ENCODE measurements at places on chromosomes 13 and 19.

DNA sequence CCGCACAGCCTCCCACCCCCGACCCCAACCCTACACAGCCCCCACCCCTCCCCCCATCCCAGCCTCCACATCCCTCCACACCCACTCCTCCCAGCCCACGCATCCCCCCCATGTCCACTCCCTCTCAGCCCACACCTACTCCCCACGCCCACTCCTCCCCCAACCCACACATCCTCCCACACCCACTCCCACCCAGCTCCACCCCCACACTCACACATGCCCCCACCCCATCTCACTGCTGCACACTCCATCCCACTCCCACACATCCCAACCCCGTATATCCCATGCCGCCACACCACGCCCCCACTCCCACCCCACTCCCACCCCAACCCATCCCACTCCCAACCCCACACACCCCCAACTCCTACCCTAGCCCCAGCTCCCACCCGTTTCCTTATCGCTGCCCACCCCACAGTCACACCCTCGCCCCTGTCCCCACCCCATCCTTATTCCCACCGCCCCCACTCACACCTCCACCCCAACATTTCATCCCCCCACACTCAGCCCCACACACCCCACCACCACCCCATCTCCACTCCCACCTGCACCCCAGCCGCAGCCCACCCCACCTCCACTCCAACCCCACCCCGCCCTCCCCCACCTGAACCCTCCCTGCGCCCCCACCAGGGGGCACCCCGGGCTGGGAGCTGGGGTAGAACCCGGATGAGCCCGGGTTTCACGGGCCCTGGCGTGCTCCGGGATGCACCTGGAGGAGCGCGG lies 809 bp downstream of the TDRD12 start:
- no peak for DNase-seq

DNA sequence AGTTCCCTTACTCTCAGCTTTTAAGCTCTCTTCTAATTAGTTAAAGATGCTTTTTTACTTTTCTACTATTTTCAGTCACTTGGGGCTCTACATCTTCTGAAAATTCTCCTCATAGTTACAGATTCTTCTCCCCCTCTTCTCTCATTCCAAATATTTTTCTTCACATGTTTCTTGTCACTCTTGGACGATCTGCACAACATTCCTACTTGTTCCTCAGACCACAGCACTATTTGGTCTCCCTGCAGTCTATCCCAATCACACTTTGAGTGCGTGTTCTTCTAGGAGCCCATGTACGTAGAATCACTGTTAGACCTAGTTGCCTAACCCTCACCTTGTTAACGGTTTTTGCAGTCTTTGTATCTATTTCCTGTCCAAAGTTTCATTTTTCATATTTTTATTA lies 222.5 kb upstream of the SPRY2 start:
- DNase-seq = no peak

DNA sequence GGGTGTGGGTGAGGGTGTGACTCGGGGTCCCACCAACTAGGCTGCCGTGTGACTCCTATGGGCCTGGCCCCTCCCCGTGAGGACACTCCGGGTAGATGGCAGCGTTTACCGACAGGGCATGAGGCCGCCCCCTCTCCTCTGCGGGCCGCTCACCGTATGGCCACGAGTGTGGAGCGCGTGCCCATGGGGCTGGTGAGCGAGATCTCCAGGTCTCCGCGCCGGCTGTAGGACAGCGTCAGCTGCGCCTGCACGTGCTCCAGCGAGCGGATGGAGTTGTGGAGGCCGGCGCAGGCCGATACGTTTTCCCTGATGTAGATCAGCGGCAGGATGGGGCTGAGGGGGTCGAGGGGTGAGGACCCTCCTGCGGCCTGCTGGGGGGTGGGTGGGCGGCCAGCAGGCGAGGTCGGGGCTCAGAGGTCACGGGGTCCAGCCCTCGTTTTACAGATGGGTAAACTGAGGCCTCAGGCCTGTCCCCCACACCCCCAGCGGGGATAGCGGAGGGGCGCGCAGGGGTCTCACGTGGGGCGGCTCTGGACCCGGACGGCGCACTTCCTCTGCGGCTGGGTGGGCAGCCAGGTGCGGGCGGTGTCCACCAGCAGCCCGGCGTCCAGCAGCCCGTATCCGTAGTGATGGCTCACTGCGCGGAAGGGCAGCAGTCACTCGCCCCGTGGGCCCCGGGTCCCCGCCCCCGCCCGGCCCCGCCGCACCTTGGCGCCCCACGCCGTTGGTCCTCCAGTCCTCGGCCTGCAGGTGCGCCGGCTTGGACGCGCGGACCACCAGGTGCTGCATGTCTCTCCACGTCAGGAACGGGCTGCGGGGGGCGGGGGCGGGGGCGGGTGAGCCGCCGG lies 4.3 kb upstream of the C19orf25 start:
- no peak for DNase-seq

GRCh38 chr13:99265162-99265800 lies 7.1 kb upstream of the GPR18 start:
- no peak for DNase-seq

DNA sequence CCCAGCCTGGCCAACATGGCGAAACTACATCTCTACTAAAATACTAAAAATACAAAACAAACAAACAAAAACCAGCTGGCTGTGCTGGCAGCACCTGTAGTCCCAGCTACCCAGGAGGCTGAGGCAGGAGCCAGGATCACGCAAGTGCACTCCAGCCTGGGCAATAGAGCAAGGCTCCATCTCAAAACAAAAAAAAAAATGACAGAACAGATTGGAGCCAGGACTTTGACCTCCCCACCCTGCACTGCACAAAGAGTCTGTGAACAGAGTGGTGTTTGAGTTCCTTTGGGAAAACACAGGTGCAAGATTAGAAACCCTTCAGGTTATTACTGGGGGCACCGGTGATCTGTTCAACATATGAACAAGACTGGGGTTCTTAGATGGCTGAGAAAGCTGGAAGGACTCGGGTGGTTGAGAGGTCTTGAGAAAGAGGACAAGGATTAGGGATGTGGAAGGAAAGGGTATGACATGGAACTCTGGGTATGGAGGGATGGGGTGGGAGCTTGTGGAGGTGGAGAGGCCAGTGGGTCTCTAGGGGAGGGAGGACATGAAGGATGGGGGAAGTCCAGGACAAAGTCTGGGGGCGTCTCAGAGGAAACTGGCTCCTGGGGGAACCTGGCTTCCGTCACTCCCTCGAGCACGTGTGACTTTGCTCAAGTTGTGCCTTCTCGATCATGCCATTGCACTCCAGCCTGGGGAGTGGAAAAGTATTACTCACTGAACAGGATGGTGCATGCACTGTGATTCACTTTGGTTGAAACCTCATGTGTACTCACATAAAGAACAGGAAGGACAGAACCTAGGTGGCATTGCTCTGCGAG lies 25.9 kb downstream of the RCN3 start:
- no peak for DNase-seq

DNA sequence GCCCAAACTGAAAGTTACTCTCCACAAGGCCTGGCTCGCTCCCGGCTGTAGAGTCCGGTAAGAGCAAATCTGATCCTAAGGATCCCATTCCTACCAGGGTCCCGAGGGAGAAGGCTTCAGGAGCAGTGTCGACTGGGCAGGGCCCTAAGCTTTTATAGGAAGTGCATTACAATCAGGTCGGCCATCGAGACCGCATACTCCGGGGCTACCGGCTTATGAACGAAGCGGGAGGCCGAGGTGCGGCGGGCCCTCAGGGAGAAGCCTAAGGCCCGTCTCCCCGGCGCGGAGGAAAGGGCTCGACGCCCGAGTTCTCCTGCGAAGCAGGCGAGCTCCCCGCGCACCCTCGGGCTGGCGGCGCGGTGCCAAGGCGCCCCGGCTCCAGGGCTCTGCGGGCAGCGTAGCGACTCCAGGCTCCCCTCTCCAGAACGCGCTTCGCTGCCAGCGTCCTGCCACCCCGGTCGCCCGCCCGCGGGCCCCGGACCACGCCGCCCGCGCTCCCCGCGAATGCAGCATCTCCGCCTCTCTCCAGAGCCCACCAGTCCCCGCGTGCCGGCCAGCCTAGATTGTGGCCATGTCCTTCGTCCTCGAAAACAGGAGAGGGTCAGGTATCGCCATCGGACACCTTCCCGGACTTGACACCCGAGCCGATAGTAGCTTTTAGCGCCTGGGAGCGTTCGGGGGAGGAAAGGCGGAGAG lies 1.4 kb downstream of the EFNB2 start:
- peak; percentile 78 for DNase-seq

DNA sequence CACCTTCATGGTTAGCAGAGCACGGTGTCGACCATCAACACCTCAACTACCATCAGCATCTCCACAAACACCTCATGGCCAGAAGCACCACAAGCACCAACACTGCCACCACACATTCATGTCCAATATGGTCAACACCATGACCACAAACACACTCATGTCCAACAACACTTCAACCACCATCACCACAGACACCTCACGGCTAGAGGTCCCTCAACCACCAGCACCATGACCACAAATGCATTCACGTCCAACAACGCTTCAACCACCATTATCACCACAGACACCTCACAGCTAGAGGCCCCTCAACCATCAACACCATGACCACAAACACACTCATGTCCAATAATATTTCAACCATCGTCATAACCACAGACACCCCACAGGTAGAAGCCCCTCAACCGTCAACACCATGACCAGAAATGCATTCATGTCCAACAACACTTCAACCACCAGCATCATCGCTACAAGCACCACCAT lies 10.2 kb downstream of the TRAPPC5 start:
- DNase-seq = no peak

DNA sequence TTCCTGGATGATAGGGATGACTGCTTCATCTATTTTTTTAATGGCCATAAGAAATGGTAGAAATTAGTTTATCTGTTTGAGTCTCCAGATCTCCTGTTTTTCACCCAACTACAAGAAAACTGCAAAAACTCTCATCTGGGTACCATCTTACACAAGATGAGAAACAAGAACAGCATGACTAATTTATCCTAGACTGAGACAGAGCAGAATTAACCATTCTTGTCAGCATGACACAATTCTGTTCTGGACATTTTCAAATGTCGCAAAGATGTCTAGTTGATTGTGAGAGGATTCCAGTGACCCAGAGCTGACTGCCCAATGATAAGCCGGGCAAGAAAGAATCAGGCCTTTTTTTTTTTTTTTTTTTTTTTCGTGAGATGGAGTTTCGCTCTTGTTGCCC lies 12.8 kb downstream of the ZNF43 start:
- no peak for DNase-seq

DNA sequence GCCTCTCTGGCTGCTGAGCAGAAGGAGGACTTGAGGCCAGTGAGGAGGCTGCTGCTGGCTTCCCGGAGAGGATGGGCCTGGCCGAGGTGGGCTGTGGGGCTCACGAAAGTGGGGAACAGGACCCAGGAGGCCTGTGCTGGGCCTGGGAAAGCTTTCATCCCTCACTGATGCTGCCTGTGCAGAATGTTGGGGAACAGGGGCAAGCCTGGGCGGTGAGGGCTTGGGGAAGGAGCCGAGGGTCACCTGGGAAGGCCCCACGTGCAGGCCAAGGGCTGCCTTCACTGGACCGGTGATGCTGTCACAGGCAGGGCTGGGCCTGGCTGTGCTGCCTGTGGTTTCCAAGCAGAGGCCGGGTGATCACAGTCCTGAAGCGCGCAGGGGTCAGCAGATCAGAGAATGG lies 9.4 kb downstream of the AP1M1 start:
- DNase-seq = no peak

GRCh38 chr19:33831825-33832224 lies 35.2 kb downstream of the KCTD15 start:
- no peak for DNase-seq

DNA sequence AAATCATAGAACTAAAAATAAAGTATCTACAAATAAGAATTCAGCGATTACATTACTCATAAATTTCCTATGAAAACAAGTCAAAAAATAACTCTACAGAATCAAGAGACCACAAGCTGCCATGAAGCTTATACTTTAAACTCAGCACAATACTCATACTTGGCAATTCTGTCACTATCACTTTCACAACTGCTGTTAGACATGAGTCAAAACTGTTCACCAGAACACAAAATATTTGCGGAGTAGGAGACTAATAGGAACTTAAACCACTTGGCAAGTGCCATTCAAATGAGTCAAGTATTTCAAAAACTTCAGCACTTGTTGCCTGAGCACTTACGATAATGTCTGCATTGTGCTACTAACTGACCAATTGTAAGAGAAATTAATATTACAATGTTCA lies 387.8 kb upstream of the GPC6 start:
- no peak for DNase-seq

GRCh38 chr13:77397636-77398035 lies 70.7 kb upstream of the MYCBP2 start:
- no peak for DNase-seq

DNA sequence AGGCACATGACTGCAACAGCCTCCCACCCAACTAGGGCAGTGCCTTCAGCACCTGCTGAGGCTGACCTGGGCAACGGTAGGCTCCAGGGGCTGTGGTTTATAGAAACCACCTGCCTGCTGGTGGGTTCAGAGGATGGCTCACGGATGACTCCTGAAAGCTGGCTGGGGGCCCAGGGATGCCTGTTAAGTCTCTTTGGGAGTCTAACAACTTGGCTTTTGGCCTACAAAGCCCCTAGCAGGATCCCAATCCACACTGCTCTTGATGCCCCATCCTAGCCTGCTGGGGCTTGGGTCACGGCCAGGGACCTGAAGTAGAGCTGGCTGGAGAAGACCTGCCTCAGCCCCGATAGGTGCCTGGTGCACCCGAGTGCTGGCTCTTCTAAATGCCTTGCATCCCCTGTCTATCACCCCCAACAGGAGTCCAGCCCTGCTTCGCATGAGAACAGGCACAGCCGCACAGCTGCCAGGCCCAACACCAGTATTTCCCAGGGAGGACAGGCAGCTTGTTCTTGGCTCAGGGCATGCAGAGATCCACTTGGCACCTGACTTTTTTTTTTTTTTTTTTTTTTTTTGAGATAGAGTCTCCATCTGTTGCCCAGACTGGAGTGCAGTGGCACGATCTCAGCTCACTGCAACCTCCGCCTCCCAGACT lies 9.1 kb upstream of the EPHX3 start:
- DNase-seq = no peak

- DNase-seq = peak; percentile 74
Measured at GRCh38 chr19:42176990-42177685, 40.3 kb downstream of the DEDD2 start.

GRCh38 chr19:33407140-33407551 lies 33.6 kb downstream of the CEBPG start:
- DNase-seq = no peak

- DNase-seq = no peak
Measured at GRCh38 chr13:36788276-36788675, 30.7 kb upstream of the RFXAP start.

GRCh38 chr19:16841391-16841926 lies 12.3 kb downstream of the SIN3B start:
- DNase-seq = no peak

GRCh38 chr19:55198651-55199050 lies 10.7 kb downstream of the PTPRH start:
- DNase-seq = no peak

- DNase-seq = no peak
Measured at GRCh38 chr19:37413313-37414084, 42.6 kb downstream of the ZNF527 start.

- no peak for DNase-seq
Measured at GRCh38 chr13:79451500-79451962, 29.4 kb upstream of the NDFIP2 start.

DNA sequence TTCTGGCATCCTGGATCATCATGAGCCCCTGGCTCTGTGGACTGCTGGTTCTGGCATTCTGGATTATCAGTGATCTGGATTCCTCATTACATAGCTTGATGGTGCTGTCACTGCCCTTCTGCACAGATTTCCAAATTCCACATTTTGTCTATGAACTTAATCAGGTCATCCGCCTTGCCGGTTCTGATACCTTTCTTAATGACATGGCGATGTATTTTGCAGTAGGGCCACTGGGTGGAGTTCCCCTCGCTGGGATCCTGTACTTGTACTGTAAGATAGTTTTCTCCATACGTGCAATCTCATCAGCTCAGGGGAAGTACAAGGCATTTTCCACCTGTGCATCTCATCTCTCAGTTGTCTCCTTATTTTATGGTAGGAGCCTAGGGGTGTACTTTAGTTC lies 24.4 kb upstream of the OR7C2 start:
- no peak for DNase-seq
